ENCODE measurements at places on chromosomes 1 and 21.

DNA sequence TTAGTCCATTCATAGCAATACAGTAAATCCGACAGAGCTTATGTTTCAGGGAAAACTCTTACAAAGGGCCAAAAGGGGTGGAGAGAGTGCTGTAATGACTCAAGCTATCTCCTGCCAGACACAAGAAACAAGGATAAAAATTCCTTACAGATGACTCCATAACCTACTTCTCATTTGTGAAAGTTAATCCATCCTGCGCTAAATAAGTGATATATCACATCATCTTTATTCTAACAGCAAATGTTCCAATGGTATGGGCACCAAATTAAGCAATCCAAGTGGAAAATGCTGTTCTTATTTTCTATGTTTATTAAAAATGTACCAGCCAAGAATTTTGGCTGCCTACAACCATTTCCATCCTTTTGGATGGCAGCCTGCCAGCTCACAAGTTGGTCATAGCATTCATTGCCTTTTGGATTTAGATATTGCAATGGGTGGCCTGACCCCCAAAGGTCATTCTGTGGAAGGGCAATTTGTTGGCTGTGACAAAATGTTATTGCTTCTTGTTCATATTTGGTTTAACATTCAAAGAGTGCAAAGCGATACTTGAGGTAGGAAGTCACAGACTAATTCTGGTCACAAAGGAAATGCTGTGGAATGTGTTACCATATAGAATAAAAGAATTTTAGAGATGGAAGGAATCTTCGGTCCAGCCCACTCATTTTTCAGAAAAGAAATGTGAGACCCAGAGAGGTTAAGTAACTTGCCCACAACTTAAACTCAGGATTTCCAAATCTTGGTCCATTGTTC is 2.8 kb upstream of the ENAH start:
- no peak for DNase-seq

GRCh38 chr1:161719325-161719611 is 2.1 kb upstream of the FCRLB start:
- DNase-seq = no peak

DNA sequence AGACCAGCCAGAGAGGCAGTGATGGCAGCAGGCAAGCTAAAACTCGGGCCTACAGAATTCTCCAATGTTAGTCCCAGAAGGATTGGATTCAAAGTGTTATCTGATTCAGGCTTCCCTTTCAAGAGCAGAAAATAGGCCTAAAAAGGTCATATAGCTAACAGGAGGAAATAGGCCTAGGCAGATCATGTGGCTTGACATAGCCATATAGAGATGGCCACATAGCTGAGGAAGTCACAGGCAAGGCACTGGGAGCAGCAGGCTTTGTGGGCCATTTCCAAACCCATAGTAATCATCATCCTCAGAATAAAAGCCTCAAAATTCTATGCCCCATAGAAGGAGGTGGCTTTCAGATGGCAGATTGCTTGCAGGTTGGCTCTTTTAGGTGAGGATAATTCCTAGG is 29.0 kb upstream of the LMO4 start:
- no peak for DNase-seq

DNA sequence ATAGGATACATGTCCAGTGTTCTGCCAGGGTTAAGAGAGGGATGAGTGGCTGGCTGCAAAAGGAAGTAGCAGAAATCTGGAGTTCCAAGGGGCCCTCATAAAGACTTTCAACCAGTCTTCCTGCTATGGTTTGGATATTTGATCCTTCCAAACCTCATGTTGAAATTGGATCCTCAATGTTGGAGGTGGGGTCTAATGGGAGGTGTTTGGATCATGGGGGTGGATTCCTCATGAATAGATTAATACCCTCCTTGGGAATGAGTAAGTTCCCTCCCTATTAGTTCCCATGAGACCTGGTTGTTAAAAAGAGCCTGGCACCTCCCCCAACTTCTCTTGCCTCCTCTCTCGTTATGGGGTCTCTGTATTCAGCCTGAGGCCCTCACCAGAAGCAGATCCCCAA is 10.1 kb upstream of the GNG12 start:
- no peak for DNase-seq

- DNase-seq = no peak
Observed at GRCh38 chr21:17472592-17473271, 40.1 kb upstream of the CXADR start.

DNA sequence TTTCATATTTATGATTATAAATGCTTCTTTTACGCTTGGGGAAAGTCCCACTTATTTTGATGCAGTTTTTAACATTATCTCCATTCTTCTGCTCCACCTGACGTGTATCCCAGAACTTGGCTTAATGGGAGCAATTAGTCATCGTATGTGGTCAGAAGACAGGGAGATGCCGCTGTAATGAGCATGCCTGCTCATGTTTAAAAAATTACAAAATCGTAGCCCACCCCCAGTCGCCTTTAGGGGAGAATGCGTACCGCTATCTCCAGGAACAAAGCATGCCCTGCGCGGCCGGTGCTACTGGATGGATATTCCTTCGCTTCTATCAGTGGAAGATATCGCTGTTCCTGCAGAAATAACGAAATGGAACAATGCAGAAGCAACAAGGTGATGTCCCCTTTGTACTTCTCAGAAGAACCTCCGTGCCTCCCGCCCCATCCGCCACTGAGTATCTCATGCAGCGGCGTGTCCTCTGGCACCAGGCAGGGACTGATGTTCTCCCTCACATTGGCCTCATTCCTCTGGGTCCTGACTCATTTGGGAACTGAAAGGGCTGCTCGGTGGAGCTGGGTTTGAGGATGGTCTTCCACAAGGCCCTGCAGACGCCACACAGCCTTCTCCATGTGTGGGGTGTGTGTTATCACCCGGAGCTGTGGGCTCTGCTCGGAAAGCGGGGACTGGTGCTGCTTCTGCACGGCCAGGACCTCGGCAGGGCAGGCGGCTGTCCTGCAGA is 116.3 kb upstream of the COL6A1 start:
- DNase-seq = no peak

DNA sequence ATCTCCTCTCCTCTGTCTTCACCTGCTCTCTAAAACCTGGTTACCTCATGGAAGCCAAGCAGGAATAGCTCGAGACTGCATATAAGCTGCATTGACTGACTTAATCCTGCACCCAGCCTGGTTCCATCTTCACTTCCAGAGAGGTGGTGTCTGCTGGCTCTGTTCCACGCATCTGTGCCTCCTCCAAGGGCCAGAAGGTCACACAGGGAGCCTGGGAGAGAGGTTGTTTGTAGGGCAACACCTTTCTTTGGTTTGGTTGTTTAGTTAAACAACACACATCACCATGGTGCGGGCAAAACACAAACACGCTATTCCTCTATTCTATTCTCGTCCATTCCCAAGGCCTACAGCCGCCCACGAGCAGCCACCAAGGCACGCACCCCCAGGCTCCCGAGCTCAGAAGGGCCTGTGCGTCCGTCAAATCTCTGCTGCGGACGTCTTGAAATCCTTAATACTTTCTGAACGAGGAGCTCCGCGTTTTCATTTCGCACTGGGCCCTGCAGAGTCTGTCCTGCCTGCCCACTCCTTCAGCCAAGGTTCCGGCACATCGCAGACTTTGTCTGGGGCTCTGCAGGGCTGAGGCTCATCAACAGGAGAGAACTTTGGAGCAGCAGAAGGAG is 116.2 kb downstream of the RIPK4 start:
- no peak for DNase-seq

GRCh38 chr21:44985441-44986401 is 45.9 kb downstream of the SLX9 start:
- DNase-seq = no peak

DNA sequence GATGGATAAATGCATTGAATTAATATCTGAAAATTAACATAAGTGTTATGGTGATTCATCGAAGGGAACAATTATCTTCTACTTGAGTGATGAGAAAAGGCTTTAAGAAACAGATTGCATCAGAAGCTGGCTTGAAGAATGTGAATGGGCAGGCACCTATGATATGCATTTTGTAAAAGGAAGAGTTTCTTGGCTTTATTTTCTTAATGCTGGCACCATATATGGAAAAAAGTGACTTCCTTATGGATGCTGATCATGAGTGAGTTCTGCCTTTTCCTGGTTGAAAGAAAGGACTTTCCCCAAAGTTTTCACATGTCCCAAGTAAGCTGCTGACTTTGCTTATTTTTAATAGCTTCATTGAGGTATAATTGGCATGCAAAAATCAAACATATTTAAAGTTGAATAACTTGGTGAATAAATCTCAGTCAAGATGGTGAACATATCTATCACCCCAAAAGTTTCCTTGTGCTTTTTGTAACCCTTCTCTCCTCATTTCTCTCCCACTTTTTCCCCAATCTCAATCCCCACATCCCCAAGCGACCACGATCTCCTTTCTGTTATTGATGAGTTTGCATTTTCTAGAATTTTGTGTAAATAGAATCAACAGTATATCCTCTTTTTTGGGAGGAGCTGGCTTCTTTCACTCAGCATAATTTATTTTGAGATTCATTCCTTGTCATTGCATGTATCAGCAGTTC is 74.2 kb downstream of the SPATA46 start:
- no peak for DNase-seq

DNA sequence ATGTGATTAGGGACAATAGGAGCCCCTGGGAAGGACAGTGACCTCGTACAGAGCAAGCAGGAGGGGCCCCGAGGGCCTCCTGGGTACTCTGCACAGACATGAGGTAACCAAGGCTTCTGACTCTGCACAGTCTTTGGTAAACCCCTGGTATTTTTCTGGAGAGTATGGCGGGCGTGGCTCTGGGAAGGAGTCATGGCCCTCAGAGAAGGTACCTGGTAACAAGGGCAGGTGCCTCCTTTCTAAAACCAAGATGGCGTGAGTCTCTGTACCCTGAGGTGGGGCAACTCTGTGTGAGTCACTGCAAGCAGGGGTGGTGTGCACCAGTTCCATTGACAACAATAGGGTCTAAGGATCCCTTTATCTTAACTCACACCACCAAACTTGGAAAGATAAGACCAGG is 39.9 kb upstream of the SLC19A1 start:
- DNase-seq = no peak

Measured in AML-193 (cell line).